ENCODE measurements at places on chromosomes 7 and 10.

- DNase-seq = no peak
These were observed 43.6 kb upstream of the R3HCC1L start for GRCh38 chr10:98090822-98091221.

- DNase-seq = no peak
These were observed 116.6 kb downstream of the INPP5A start for GRCh38 chr10:132654121-132654571.

- no peak for DNase-seq
These were observed 12.9 kb downstream of the GRM8 start for GRCh38 chr7:127239814-127240213.

DNA sequence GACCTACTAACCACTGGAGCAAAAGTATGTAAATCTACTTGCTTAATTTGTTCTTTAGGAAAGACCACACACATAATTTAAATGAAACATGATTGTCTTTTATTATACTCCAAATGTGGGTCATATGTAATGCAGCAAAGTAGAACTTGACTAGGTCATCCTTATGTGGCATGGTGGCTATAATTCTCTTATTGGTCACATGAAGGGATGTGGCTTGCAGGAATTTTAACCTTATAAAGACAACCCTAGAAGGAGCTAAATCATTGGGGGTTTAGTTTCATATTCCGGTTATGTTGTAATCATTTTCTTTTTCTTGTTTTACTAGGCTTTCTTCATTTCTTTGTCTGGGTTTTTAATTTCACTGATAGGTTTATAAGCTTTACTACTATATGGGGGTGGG, 93.9 kb downstream of the SEPTIN7 start:
- DNase-seq = no peak

DNA sequence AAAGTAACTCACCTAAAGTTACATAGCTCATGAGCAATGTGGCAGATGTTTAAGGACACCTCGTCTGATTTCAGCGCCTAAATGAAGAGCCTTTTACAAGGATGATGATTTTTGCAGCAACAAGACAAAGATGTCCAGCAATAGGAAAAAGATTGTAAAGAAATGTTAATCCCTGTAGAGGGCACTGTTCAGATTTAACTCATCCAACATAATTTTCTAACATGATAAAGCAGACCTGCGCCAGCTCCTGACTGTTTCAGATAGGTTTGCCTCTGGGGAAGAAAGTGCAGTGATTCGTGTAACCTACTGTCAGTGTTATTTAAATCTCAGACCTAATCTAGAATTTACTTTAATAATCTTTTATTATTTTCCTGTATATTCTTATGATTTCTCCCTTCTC, 595.2 kb downstream of the AUTS2 start:
- DNase-seq = no peak

DNA sequence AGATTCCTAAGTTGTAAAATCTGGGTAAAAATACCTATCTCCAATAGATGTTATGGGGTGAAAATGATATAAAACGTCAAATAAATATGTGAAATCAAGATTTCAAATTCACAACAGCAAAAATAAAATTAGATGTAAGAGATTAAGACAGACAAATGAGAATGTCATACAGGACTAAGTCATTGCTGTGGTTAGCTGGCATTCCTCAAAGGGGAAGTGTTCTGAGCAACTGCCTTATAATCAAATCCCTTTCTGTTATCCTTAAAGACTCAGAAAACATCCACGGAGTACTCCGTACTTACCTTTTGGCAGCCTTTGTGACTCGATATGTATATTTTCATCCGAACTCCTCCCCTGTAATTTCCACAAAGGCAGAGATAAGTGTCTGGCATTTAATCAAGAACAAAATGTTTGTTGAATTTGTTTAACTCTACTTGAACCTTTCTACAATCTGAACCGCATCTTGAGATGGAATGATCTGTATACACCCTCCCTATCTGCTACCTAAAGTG, 559.6 kb downstream of the GATA3 start:
- no peak for DNase-seq

DNA sequence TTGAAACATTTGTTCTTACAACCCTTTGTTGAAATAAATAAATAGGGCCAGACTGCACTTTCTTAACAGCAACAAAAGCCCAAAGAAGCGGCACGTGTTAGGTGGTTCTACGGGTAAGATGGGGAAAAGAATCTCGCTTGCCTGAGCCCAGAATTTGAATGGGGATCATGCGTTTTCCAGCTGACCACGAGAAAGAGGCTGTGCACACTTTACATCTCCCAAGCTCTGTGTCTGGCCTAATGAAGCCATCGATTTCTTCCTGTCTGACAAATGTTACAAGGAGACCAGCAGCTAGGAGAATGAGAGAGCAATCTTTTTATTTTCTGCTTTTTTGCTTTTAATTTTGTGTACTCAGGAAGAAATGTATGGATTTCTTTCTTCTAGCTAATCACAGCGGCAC, 52.2 kb downstream of the FRMD4A start:
- no peak for DNase-seq

DNA sequence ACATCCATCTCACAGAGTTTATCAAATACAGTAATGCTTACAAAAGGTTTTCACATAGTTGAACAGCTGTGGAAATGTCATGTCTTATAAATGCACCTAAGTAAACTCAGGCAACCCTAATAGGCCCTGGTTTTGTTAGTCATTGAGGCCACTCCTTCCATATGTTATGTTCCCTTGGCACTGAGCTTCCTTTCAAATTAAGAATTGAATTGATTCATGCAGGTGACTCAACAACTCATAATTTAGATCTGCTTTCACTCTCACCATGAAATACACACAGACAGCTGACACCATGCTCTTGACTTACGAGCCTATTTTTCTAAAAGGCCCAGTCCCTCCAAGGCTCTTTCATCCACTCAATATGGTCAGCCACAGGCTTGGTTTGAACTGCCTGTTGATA, 476.9 kb downstream of the KCNMA1 start:
- no peak for DNase-seq

GRCh38 chr7:26487780-26488515, 196.3 kb downstream of the SNX10 start:
- no peak for DNase-seq

- no peak for DNase-seq
These were observed 270.7 kb downstream of the ADRA2A start for GRCh38 chr10:111347386-111348013.

GRCh38 chr7:19814776-19815175, 41.4 kb upstream of the TMEM196 start:
- DNase-seq = no peak

DNA sequence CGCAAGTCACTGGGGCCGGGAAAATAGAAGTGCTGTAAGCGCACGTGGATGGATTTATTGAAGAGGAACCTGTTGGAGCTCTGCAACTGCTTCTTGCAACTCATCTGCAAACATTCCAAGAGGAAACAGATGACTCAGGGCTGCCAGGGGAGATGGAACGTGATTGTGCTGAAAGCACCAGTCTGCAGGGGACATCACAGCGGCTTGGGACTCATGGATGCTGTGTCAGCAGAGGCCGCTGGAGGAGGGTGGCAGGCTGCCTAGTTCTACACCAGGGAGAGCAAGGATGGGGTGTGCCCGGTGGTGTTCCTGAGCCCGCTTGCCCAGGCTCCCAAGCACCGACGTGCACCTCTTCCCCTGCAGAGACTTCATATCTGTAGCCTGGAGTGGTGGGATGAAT, 515.7 kb downstream of the TCERG1L start:
- no peak for DNase-seq
